ENCODE measurements at places on chromosomes 3 and 15.

- no peak for DNase-seq
Observed at GRCh38 chr15:50137893-50138292, 18.9 kb upstream of the ATP8B4 start.

DNA sequence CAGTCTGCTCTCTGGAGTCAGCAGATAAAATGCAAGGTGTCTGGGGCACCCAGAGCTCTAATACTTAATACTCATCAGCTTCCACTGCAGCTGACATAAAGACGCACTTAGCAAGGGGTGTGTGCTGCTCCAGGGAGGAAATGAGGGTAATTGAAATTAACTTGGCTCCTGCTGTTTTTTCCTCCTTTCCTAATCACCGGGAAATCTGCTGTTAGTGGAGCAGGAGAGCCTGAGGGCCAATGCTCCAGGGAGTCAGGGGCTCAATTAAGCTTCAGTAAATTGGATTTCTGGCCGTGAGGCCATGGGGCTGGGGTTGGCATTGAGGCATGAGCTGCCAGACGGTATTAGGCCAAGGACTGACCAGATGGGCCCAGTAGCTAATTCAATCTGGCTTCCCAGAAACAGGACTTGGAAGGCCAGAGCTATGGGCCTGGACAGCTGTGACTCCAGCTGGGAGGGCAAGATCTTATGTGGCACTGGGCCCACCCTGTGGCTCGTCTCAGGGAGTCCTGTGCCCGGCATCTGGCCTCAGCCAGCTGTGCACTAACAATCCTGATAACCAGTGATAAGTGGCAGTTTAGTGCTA is 30.7 kb upstream of the CHRNB4 start:
- DNase-seq = no peak

DNA sequence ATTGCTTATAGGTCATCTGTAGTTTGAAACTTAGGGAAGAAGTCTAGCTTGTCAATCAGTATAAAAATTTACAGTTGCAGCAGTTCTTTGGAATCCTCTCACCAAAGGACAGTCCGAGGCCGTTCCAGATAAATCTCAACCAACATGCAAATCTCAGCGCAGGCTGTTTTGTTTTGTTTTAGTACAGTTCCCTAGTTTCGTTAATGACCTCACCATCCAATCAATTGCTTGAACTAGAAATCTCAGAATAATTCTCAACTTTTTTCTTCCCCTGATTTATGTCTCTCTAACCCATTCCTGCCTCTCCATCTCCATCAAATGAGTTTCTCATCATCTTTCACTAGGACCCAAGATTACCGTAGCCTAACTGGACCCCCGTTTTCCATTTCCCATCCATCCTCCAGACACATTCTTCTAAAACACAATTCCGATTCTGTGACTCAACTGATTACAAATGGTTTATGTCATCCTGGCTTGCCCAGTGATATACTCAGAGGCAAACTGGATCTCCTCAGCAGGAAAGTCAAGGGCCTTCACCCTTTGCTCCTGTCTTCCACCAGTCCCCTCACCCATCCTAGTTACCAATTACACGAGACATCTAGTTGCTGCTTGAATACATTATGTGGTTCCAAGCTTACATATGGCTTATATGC is 1.3 kb downstream of the SMCO1 start:
- DNase-seq = no peak

GRCh38 chr3:126432361-126433104 is 37.8 kb downstream of the CFAP100 start:
- DNase-seq = no peak

DNA sequence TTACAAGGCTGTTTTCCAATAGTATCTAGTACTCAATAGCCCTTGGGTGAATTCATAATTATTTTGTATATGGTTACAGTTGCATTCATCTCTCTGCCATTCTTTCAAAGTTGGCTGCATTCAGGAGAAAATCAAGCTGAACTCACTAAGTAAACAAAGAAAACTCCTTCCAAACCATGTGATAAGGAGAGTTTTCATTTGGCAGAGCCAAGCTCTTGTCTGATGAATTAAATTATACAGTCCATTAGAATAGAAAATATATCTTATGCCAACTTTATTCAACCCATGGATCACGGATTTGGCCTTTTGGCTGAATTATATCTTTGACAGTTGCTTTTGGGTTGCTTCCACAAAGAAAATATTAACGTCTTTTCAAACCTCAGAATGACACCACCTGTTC is 272.3 kb upstream of the ROBO1 start:
- no peak for DNase-seq

DNA sequence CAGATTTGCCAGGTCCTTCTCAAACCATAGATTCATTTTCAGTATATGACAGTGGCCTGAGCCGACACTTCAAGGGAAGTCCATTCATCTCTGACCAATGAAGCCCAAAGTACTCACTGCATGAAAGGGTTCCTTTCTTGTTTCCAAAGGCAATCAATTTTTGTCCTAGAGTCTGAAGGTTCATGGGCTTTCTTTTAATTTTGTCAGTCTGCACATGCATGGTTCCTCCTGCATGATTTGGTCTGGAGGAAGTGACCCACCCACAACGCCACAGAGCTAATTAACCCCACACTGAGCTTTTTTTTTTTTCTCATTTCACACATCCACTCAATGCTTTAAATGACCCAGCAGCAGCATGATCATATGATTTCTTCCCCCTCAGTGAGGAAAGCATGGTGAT is 216.4 kb downstream of the TIGIT start:
- no peak for DNase-seq

- no peak for DNase-seq
Observed at GRCh38 chr15:79523266-79523665, 91.1 kb downstream of the MINAR1 start.

- DNase-seq = no peak
Observed at GRCh38 chr15:71893691-71894090, 83.3 kb downstream of the NR2E3 start.

GRCh38 chr3:190617185-190617584 is 103.3 kb downstream of the IL1RAP start:
- peak; percentile 95 for DNase-seq

DNA sequence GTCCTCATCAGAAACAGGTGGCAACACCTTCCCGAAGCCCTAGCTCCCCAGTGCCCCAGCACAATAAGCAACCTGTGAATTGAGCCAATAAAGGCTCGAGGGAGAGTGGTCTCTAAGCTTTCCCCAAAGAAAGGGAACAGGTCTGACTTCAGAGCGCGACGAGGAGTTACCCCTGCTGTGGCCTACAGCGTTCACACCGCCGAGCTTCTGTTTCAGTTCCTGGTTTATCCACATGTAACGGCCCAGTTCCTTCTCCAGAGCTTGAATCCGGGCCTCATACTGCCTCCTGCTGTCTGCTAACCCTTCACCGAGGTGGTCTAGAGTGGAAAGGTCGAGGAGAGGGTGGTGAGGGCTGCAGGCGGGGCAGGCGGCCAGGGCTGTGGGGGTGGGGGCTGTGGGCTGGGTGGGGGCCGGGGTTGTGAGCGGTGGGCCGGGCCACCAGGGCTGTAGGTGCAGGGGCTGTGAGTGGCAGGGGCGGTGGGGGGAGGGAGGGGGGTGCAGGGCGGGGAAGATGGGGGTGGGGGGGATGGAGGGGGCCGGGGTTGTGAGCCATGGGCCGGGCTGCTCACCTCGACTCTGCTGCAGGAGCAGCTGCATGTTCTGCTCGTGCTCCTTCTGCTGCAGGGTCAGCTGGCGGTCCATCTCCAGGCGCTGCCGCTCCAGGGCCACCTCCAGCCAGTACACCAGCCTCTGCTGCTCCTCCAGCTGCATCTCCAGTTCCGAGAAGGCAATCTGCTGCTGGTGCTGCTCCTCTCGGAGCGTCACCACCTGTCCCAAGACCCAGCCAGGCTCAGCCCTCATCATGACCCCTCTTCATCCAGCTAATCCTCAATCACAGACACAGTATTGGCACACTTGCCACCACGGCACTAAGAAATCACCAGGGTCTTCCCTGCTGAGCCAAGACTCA is 26.2 kb downstream of the KIF7 start:
- no peak for DNase-seq

DNA sequence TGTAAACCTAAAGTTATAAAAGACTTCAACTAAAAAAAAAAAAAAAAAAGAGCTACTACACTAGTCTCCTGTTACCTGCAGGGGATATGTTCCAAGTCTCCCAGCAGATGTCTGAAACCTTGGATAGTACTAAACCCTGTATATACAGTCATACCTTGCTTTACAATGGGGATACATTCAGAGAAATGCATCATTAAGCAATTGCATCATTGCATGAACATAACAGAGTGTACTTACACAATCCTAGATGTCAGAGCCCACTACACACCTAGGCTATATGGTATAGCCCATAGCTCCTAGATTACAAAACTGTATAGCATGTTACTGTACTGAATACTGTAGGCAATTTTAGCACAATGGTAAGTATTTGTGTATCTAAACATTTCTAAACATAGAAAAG is 119.1 kb downstream of the GMPS start:
- no peak for DNase-seq

DNA sequence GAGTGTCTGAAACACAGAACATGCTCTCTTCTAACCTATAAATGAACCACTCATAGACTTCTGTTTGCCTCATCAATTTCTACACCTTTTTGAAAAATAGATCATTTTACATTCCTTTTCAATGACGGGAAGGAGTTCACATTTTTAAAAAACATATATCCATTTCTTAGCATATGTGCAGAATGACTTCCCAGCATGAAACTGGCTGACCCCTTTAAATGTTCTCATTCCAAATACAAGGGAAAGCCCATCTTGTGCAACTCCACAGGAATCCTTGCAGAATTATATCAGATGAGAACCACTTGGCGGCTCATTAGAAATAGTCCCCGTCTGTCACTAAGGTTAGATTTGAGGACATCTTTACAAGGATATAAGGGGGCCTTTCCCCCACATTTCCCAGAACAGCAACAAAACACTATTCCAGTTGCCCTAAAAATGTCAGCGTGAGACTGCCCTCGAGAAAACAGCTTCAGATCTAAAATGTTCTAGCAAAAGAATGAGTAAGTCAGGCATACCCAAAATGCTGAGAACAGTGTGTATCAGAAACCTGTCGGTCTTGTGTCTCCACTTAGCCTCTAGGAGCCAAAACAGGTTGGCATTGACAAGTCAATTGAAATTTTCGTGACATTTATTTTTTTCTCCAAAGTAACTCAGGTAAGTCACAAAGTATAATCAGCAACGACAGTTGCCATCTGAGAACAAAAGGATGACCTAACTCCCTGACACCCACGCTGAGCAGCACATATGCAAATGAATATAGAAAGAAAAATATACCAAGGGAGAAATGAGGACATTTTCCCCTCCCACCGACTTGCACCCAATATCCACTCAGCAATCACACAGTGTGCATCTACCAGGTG is 63.1 kb downstream of the FOXP1 start:
- DNase-seq = no peak

GRCh38 chr3:155326244-155326643 is 32.8 kb upstream of the STRIT1 start:
- peak; percentile 61 for DNase-seq

DNA sequence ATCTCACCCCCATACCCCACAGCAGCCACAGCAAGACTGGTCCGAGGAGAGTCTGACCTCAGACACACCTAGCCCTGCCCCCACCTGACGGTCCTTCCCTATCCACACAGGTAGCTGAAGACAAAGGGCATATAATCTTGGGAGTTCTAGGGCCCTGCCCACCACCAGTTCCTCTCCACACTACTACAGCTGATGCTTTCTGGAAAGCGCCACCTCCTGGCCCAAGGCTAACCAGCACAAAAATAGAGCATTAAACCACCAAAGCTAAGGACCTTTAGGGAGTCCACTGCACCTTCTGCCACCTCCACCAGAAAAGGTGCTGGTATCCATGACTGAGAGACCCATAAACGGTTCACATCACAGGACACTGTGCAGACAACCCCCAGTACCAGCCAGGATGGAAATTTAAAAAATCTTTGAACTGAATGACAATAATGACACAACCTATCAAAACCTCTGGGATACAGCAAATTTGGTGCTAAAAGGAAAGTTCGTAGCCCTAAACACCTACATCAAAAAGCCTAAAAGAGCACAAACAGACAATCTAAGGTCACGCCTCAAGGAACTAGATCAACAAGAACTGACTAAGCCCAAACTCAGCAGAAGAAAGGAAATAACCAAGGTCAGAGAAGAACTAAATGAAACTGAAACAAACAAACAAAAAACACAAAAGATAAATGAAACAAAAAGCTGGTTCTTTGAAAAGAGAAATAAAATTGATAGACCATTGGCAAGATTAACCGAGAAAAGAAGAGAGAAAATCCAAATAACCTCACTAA is 122.1 kb upstream of the TPRG1 start:
- DNase-seq = peak; percentile 3

- DNase-seq = peak; percentile 6
Observed at GRCh38 chr3:171776839-171777583, 33.3 kb downstream of the PLD1 start.

DNA sequence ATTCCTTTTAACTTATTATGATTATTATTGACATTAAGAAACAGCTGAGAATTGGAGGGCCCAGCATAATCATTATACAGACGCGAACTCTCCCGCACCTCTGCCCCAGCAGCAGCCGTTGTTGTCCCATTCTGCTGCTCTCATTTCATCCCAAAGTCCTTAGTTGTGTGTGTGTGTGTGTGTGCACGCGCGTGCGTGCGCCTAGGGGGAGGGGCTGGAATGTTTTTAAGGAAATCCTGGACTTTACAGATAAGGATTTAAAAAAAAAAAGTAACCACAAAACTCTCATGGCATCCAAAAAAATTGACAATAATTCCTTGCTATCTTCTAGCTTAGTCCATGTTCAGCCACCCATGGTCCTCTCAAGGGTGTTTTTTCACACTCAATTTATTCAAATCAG is 134.2 kb downstream of the WNT7A start:
- no peak for DNase-seq

DNA sequence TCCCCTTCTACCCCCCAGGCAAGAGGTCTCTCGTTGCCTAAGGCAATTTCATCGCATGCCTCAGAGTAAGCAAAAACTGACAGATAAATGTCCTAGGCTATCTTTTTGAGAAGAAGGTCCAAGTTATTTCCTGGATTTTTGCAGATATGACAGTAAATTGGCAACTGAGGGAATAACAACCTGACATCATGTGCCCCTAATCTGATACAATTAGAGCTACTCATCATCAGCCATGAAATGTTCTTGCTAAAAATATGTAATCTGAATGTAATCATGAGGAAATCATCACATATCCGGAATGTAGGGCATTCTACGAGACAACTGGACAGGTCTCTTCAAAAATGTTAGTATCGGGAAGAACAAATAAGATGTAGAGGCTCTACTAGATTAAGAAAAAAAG is 44.1 kb downstream of the TNIK start:
- no peak for DNase-seq

DNA sequence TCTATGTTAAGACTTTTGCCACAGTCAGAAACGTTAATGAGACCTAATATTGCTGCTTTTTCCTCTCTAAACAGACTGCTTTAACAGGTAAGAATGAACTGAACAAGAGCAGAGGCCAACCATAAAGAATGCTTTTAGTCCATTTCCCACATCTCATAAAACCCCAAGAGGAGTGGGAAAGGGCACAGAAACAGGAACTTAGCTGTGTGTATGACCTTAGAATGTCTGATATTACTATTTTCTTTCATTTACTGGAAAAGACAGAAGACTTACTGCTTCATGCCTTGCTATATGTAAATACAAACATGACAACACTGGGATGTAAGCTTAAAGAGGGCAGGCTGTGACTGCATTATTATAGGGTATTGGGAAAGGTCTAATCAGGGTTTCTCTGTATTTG is 115.0 kb downstream of the ISL2 start:
- no peak for DNase-seq

GRCh38 chr3:106263011-106263410 is 394.2 kb upstream of the CBLB start:
- DNase-seq = peak; percentile 5

- DNase-seq = no peak
Observed at GRCh38 chr3:47592066-47592795, 13.6 kb upstream of the CSPG5 start.

GRCh38 chr3:13229273-13229949 is 156.2 kb upstream of the IQSEC1 start:
- DNase-seq = peak; percentile 22

- no peak for DNase-seq
Observed at GRCh38 chr3:178483704-178484103, 52.5 kb upstream of the KCNMB2 start.
